Cerebellar nuclear complex (tissue), 1 donor: ENCODE measurements at places on chromosomes 5 and 9.

DNA sequence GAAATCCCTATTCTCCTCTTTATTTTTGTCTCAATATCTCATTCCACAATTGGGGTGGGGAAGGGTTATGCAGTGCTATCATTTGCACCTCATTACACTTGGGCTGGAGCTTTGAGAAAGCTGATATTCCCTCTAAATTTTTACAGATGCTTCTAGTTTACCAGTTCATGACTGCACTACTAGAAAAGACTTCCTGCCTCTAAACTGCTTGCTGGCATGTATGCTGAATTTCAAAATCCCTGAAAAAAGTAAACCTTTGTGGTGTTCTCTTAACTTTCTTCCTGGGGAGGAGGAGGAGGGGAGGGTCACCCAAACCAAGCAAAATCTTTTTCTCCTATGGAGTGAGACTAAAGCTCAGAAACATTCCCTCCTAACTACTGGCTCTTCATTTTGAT is 45.1 kb downstream of the BNC2 start:
- DNase-seq, result no peak

DNA sequence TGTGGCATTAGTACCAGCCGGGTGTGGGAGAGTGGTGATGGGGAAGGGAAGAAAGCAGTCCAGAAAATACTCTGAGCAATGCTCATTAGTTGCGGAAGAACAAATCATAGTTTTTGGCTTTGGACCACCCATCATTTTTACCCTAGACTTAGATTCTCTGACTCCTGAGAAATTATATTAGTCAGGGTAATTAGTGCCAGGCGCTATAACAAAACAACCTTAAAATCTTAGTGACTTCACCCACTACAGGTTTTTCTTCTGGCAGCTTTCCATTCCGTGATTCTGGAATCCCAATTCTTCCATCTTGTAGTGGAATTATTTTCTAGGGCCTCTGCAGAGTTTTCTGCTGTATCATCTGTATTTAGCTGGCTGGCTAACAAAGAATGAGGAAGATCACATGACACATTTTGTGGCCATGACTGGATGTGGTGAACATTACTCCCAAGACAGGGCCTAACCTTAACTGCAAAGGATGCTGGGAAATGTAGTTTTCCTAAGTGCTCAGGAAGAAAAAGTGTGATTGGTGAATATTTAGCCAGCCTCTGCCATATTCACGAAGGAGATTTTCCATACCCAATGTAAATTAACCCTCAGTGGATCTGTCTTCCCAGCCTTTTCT is 373.0 kb upstream of the MEF2C start:
- DNase-seq, result no peak

- no peak for DNase-seq
Observed at GRCh38 chr9:16304301-16304700, 566.2 kb downstream of the BNC2 start.

DNA sequence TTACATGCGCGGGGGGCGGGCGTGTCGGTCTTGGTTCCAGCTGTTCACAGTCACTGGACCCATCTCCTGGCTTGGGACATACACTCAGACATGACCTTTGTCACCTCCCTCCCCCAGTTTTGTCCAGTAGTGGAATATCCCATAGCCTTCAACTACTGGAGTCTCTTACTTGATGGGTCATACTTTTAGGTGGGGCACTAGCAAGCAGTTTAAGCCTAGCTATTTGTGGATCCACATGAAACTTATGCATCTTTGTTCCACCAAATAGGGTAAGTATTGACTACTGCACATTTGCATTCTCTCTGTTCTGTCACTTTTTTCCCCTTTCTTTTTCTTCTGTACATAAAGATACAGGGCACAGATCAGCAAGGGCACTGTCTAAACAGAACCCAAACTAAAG is 15.4 kb upstream of the MAMDC2 start:
- no peak for DNase-seq

DNA sequence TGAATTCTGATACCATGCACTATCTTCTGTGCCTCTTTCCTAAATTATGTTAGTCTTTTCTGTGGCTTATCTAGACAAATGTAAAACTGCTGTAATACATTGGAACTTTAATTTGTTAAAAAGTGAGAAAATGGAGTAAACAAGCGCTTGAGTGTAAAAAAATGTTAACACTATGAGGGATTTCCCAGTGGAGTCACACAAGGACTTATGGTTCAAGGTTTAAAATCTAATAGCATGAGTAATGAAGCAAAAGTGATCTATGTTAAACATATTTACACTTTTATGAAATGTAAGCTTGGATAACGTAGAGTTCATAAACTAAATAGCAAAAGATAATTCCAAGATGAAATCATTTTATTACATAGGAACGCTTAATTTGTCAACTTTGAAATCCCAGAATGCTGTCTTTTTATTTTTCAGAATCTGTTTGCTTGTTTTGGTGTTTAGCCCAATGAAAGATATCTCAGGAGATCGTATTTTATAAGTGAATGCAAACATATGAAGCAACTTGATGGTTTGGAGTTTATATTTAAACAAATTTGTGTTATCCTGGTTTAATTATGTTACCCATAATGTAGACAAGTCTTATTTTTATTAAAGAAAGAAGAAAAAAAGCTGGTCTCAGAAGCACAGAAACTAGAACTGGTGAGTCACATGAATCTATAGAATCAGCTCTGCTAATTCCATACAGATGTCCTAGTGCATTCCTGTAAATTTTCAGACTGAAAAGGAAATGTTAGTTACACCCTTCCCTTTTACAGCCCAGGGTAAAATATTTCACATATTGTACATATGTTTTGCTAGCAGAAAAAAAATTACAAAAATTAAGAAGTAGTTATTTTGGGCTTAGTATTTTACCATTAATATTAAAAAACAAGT is 34.2 kb upstream of the FBN2 start:
- no peak for DNase-seq

GRCh38 chr9:92911511-92912475 is 34.0 kb upstream of the ZNF484 start:
- DNase-seq, result no peak

DNA sequence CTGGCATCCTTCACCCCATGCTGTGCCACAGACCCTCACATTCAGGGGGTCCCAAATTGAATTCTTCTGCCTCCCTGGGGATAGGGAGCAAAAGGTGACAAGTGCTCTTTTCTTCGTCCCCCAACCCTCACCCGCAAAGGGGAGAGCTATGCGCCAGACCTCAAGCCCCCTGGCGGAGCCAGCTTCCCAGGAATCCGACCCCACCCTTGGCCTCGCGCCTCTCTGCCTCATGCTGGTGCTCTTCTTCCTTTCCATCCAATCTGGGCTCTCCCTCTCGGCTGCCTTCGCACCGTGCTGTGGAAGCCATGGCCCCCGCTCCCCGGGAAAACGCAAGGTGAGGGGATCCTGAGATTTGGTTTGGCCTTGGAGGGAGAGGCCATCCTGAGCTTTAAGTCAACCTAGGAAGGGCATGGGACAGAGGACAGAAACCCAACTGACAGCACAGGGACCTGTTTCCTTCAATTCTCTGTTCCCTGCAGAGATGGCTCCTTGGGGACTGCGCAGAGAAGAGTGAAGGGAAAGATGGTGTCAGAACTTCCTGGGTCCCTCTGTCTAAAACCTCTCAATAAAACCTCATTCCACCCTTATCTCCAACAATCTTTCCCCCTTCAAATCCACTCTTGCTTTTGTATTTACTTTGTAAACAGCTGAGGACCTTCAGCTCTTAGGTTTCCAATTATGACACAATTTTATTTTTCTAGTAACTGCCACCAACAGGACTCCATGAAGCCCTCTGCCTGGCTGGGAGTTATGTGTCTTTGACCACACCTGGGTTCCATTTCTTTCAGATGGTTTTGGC is 36.3 kb upstream of the CRB2 start:
- no peak for DNase-seq

- no peak for DNase-seq
Observed at GRCh38 chr5:16321284-16321683, 141.7 kb upstream of the MARCHF11 start.

- no peak for DNase-seq
Observed at GRCh38 chr9:19294219-19294618, 63.7 kb downstream of the DENND4C start.

GRCh38 chr5:31078956-31079355 is 114.5 kb upstream of the CDH6 start:
- DNase-seq, result no peak

GRCh38 chr5:168770036-168770498 is 190.9 kb upstream of the PANK3 start:
- DNase-seq, result no peak

DNA sequence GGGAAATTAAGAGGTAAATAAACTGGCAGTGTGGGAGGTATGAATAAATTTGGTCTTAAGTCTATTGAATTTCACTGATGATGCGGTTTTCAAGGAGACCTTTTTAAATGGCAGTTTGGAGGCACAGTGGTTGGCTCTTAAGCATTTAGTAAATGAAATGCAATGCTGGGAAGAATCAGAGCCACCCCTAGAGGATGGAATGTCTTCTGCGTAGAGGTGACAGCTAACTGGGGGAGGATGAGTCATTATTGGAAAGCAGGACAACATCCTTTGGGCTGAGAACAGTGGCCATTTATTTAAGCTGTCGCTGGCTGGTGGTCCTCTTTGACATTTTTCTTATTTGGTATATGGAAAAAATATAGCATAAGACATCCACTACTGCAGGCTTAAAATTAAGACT is 163.2 kb downstream of the SH3GL2 start:
- DNase-seq, result no peak

DNA sequence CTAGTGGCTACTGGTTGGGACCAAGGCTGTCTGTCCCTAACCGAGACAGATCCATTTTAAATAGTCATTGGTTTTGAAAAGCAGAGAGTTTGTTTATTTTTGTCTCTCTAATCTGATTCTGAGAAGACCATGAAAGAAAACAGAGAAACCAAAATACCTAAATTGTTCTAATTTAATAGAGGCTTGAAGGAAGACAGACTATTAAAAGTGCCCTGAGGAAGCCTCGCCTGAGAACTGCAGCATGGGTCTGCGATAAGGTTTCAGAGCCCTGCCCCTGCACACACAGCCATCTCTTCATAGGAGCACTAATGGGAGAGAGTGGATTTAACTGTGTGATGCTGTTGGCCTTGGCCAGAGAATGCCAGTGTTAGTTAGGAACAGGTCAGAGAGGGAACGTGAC is 175.5 kb upstream of the SV2C start:
- DNase-seq, result no peak

DNA sequence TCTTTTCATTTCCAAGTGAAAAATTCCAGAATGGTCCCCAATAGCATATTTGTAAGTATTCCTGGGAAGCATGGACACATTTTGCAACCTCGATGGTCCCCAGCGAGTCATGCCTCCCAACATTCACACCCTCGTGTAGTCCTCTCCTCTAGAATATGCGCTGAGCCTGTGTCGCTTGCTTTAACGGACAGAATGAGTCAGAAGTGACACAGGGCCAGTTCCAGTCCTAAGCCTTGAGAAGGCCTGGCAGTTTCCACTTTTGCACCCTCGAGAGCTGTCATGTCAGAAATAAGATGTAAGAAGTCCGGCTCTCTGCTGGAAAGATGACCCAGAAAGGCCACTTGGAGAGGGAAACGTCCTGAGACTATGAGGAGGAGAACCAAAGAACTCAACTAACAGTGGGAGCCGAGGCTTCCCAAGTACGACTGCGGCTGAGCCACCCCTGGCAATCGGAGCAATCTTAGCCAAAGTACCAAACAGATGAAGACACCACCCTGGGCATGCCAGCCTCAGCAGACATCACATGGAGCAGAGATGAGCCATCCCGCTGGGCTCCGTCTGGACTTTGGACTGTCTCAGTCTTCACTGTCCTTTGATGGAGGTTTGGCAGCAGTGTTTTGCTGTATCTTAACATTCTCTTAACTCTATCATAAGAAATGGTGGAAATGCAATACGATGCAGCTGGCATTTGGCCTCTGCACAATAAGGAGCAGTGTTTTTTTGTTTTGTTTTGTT is 42.6 kb upstream of the GFPT2 start:
- DNase-seq, result no peak

DNA sequence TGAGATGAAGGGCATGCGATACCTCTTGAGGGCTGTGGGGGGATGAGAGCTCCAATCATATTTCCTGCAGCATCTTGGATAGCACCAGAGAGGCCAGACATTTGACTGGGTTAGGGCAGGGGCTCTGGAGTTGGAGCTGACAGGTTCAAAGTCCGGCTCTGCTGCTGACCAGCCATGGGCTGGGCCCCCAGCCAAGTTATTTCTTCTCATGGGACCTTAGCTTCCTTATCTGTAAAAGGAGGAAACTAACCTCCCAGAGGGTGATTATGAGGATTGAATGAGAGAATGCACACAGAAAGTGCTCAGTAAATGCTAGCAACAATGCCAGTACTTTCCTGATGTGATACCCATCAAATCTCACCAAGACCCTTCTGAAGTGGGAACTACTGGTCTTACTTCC is 65.2 kb upstream of the SLC25A51 start:
- no peak for DNase-seq

DNA sequence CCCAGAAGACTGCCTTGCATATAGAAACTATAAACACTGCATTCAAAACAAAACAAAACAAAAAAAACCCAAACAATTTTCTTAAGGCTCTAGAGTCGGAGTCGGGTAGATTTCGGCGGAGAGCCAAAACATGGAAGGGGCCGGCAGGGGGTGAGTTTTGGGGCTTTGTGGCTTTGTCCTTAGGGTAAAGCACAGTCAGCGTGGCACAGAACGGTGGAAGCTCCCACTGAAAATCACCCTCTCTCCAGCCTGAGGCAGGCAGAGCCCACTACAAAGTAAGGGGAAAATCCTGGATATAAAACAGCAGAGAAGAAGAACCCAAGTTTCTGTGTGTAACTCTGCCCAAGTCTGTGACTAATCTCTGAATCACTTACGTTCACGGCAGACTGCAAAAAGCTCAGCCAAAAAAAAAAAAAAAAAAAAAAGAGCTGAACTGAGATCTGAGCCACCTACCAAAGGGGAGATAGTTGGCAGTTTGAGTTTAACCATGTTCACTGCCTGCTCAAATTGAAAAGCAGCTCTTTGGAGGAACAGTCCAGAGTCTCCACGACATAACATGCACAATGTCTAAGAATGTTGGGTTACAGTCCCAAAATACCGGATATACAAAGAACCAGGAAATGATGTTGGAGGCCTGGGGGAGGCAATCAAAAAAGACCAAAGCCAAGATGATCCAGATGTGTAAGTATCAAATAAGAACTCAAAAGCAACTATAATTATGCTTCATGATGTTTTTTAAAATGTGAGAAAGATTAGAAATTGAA is 26.6 kb upstream of the OR2K2 start:
- no peak for DNase-seq

DNA sequence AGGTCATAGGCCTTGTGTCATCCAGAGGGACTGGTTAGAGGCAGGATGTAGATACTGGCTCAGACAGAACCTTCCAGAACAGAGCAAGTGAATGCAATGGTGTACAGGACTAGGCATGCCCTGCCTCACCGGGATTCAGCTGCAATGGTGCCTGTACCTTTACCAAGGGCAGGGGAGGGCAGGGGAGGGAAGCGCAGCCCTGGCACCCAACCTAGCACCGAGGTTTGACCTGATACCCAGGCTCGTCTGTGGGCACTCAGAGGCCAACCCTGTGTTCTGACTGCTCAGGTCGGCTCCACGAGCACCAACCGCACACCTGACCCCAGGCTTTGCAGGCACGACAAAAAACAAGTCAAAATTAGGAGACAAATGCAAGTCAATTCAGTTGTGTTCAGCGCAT is 47.3 kb upstream of the GFPT2 start:
- no peak for DNase-seq

GRCh38 chr9:127756233-127756632 is 21.1 kb upstream of the TOR2A start:
- DNase-seq, result no peak
